ENCODE measurements at places on chromosomes 1 and 21.
A peak's percentile ranks its signal among the peaks of the same experiment; 100 is the strongest.

DNA sequence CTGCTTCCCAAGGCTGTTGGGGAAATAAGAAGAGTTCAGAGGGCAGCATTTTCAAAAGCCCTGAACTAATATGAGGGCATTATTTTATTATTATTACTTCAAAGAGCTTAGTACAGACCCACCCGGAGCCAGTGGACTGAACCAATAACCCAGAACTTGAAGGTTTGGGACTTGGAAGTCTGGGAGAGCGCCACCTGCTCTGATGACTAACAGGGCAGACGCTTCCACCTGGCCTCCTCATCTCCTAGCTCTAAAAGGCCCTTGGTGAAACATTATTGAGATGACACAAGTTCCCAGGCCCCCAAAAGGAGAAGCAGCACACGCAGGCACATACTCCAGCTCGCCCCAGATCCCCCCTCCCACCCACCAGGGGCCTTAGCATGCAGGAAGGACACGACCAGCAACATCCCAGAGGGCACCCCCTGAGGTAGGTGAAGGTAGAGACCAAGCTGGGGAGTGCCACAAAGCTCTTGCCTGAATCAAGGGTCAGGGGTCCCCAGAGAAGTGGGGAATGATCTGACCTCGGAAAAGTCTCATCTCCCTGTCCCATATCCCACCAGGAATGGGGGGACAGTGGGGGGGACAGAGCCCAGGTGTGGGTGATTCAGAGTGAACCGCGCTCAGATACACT, 1.3 kb downstream of the DLGAP3 start:
- no peak for DNase-seq

DNA sequence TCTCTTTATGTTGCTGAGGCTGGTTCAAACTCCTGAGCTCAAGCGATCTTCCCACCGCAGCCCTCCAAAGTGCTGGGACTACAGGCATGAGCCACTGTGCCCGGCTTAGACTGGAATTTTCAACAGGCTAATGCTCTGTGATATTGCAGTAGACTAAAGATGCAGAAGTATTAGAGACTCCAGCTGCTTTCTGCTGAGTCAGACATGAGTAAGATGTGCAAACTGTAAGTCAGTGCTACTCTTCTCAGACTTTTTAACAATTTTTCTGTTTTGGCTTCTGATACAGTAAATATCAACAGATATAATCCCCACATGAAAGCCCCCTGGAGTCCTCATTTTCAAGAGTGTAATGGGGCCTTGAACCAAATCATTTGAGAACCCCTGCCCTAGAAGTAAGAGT, 29.3 kb upstream of the NLRP3 start:
- no peak for DNase-seq

GRCh38 chr1:228765168-228765946, 30.1 kb downstream of the RHOU start:
- no peak for DNase-seq

DNA sequence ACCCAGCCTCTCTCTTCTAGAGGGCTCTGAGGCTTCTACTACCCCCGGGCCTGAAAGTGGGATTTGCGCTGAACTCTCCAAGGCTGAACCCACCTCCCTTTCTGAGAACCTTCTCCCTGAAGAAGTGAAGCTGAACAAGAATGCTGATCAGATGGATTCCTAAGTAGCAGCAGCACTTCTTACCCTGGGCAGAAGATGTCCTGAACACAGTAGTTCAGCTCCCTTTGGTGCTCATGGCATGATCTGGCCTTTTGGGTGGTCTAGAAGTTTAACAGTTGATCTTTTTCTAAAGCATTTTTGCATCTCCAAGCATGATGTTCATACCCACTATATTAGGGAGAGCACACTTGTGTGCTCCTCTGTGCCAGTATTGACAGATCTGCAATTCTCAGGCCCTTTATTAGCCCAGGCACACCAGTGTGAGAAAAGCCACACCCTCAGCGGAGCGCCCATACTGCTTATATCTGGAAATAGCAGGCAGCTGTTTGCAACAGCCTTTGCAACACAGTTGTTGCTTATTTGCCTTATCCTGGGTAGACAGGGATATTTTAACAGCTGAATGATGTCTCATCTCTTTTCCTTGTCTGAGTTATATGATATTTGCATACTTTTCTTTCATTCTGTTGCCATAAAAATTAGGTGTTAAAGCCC, 34.2 kb downstream of the CNN3 start:
- DNase-seq, result no peak

- DNase-seq, result no peak
These were observed 138.6 kb downstream of the SYT14 start for GRCh38 chr1:210076620-210077019.

GRCh38 chr1:244962130-244962529, 97.8 kb upstream of the HNRNPU start:
- no peak for DNase-seq

DNA sequence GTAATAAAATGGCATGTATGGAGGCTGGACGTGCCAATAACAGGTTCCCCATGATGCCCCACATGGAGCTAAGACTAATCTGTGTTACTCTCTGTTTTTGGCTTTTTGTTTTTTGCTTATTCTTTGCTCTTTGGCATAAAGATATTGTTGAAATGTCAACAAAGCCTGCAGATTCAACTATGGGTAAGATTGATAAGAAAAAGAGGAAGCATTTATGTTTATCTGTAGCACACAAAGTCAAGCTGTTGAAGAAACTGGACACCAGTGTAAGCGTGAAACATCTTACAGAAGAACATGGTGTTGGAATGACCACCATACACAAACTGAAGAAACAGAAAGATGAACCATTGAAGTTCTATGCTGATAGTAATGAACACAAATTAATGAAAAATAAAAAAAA, 402.7 kb downstream of the LTN1 start:
- no peak for DNase-seq

DNA sequence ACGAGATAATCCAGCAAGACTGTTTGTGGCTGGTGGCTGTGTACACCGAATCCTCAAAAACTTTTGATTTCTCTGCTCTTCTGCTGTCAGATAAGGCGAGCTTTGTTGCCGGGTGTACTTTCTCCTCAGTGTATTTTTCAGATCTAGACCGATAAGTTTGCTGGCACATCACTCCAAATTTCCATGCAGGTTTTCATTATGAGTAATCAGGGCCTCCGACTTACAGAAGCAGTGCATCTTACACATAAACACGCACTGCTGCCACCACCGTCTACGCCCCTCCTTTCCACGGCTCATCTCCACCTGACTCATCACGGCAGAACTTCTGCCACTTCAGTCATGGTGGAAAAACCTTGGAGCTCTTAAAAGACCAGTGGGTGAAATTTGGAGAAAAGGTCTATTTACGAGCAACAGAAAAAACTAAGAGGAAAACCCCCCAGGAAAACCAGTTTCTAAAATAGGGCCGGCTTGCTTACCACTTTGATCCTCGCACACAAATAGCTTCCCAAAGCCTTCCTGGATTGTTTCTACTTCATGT, 7.7 kb downstream of the ZBTB21 start:
- no peak for DNase-seq

- DNase-seq, result peak; percentile 68
These were observed 33.3 kb upstream of the KCNE1 start for GRCh38 chr21:34545079-34545884.
